Cardiac fibroblast (primary cell): ENCODE measurements at places on chromosomes 16 and 17.

GRCh38 chr17:72975509-72975908, 117.0 kb downstream of the SLC39A11 start:
- DNase-seq = no peak

GRCh38 chr17:76633628-76634328, 9.8 kb downstream of the ST6GALNAC1 start:
- DNase-seq = no peak

- no peak for DNase-seq
Observed at GRCh38 chr17:58208344-58208743, 10.7 kb downstream of the MKS1 start.

DNA sequence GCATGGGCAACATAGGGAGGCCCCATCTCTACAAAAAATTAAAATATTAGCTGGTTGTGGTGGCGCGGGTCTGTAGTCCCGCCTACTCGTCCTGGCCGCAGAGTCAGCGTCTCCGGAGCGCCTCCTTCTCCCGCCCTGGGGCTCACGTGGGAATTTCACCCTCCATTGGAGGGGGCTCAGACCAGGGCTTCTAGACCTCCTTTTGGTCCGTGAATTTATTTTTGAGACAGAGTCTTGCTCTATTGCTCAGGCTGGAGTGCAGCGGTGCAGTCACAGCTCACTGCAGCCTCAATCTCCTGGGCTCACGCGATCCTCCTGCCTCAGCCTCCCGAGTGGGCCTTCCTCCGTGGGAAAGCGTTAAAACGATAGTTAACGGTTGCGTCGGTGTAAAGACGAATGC, 394 bp upstream of the NME4 start:
- DNase-seq = peak; percentile 58

DNA sequence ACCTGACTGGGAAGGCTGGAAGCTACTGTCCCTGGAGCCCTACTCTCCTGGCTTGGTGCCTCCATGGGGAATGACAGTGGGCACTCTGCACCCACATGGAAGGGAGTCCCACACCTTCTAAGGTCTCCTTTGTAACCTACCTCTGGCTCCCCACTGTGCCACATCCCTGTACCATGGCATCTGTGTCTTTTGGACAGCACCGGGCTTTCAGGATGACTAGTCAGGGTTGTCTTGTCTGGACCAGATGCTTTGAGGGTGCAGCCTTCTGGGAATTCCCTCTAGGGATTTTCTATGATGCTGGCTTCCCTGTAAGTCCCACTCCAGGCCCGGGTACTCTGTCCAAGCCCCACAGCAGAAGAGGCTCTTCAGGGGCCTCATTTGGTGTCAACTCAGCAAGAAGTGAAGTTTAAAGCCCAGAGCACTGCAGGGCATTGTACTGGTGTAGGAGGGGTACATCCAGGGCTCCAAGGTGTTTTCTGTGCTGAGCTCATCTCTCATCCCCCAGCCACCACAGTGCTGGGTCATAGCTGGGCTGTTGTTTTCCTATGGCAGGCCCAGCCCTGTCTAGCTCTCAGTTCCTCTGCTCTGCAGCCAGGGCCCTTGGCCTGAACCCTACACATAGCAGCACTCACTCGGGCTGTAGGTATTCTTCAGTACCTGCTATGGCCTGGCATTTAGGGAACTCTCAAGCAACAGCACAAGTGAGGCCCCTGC, 255.3 kb downstream of the CPPED1 start:
- DNase-seq = no peak

- DNase-seq = no peak
Observed at GRCh38 chr16:2350500-2350899, 10.0 kb upstream of the ABCA3 start.

DNA sequence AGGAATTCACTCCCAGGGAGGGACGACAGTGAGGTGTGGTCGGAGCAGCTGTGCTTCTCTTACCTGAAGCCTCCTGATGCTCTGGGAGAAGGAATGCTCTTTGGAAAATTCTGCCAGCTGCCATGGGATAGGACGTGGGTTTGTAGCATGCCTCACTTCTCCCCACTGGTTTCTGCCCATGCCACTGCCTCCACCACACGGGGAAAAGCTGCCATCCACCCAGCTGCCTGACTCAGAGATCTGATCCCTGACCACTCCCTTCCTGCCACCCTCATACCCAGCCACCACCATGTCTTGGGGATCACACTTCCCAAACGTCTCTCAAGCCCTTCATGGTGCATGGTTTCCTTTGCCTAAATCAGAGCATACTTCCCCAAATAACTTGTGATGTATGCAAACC, 80.0 kb downstream of the CPPED1 start:
- DNase-seq = no peak

DNA sequence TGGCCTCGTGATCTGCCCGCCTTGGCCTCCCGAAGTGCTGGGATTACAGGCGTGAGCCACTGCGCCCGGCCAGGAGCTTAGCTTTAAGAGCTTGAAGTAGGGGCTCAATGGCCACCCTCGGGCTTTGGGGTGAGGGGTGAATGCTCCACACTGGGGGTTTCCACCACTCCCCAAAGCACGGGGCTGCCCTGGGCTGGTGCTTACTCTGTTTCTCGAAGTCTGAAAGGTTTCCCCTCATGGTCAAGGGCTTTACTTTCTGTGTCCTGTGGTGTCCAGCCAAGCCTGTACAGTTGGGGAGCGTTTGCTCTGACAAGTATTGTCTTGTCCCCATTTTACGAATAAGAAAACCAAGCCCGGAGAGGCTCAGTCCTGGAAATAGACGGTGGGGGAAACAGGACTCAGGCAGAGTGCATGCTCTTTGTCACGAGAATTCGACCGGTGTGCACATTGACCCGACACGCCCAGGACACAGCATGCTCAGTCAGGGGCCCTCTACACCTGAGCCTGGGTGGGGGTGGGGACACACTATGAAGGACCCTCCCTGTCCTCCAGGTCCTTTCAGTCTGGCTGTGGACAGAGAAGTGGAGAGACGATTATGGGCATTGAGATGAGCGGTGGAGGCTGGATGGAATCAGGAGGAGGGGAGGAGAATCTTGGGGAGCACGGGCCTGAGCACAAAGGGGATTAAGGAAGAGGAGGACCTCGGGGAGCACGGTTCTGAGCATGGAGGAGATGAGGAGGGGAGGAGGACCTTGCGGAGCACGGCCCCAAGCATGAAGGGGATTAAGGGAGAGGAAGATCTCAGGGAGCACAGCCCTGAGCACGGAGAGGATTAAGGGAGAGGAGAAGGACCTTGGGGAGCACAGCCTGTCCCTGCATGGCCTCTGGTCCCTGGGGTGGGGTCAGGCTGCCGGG, 7.5 kb downstream of the CD7 start:
- DNase-seq = no peak

DNA sequence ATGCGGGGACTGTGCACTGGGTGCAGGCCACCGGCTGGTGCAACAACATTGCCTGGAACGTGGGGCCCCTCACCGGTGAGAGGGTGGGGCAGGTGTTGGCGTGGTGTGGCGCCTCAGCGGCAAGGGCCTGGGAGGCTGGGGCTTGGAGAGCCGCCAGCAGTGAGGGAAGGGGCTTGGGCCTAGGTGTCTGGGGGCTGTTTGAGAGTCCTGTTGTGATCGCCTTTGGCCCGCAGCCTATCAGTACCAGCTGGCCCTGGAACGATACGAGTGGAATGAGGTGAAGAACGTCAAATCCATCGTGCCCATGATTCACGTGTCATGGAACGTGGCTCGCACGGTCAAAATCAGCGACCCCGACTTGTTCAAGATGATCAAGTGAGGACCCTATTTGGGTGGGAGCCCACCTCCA, 2.6 kb upstream of the TMEM88 start:
- DNase-seq = no peak

DNA sequence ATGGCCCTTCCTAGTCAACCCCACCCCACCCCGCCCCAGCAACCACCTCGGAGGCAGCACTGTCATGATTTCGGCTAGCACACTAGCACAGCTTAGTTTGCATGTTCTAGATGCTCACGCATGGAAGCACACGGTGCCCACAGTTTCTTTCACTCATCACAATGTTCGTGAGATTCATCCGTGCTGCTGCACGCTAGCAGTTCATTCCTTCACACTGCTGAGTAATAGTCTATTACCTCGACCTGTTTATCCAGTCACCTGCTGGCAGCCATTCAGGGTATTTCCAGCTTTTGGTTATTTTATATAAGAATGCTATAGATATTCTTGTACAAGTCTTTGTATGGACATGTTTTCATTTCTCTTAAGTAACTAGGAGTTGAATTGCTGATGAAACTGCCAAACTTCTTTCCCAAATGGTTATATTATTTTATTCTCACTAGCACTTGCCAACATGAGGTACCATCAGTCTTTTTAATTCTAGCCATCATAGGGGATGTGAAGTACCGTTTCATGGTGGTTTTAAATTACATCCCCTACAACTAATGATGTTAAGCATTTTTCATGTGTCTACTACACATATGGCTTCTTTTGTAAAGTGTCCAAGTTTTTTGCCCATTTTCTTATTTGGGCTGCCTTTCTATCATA, 75.7 kb downstream of the CYTH1 start:
- DNase-seq = no peak

GRCh38 chr16:7644176-7644575, 311.5 kb downstream of the RBFOX1 start:
- no peak for DNase-seq

GRCh38 chr17:58269557-58270291, 11.0 kb downstream of the MPO start:
- DNase-seq = no peak

DNA sequence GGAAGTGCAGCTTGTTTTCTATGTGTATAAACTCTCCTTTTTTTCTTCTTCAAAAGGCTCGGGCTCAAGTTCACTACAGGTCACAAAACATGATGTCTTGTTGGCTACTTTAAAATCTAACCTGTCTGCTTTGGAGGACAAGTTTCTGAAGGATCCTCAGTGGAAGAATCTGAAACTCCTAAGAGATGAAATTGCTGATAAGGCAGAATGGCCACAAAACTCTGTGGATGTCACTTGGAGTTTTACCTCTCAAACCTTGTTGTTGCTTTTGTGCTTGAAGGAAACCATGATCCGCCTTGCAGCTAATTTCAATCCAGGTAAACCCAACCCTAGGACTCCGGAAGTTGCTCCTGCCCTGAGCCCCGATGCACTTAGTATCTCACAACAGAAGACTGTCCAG, 16.5 kb downstream of the TANGO6 start:
- DNase-seq = no peak

- no peak for DNase-seq
Observed at GRCh38 chr16:57704011-57704904, 9.7 kb downstream of the DRC7 start.

- DNase-seq = peak; percentile 45
Observed at GRCh38 chr16:67481561-67482232, 740 bp upstream of the ATP6V0D1 start.

DNA sequence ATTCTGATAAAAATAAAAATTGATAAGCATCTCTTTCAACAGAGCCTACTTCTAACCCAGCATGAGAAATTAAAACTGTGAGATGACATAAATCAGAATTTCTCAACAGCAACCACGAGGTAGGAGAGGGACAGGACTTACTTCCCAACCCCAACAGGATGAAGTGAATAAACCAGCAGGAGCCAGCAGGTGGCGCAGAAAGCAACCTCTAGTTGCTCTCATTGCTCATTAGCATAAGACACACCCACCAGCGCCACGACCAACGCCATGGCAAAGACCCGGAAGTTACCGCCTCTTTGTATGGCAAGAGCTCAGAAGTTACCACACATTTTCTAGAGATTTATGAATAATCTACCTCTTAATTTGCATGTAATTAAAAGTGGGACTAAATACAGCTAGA, 189.4 kb upstream of the CDH8 start:
- DNase-seq = peak; percentile 42
